Fibroblast of the conjunctiva (primary cell): ENCODE measurements at places on chromosomes 13 and 19.
A peak's percentile ranks its signal among the peaks of the same experiment; 100 is the strongest.

- DNase-seq = no peak
Observed at GRCh38 chr13:27659145-27659865, 37.6 kb downstream of the POLR1D start.

DNA sequence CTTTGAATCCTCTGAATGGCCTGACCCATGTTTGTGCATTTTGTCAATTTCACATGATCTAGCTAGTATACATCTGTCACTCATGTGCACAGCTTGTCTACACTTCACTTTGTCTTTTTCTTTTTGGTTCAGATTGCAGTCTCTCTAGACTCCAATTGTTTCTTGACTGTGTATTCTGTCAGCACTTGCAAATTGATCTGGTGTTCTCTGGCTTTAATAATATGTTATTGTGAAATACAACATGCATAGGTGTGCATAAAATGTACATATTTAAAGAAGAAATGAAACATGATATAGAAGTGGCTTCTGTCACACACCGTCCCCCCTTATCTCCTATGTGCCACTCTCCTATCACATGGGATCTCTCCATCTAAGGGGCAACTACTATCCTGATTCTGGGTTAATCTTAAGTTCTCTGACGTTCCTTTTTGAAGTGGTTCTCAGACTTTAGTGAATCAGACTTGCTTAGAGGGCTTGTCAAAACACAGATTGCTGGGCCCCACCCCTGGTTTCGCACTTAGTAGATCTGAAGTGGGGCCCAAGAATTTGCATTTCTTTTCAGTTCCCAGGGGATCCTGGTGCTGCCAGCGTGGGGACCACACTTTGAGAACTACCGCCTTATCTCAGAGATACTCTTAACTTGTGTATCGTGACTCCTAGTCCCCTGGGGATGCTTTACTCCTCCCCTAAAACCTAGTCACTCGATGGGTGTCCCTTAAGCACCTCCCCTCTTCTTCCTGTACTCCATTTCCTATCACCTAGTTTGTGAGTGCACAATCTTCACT is 5.8 kb downstream of the KRTDAP start:
- no peak for DNase-seq

DNA sequence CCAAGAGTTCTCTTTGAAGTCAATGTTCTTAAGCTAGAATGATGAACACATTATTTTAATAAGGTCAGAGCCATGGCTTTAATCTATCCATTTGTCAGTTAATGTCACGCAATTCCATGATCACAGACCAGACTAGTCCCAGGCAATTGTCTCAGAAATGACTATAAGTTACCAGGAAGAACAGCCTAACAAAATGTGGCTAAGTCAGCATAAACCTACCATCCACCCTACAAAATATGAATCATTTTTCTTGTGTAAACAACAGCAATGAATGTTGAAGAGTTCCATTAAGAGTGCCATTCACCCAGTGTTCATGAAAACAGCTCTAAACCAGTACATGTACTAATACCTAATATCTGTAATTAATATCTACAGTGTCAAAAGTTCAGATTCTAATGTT is 127.5 kb downstream of the KCTD12 start:
- DNase-seq = no peak

- no peak for DNase-seq
Observed at GRCh38 chr13:109665240-109665639, 121.1 kb downstream of the IRS2 start.

DNA sequence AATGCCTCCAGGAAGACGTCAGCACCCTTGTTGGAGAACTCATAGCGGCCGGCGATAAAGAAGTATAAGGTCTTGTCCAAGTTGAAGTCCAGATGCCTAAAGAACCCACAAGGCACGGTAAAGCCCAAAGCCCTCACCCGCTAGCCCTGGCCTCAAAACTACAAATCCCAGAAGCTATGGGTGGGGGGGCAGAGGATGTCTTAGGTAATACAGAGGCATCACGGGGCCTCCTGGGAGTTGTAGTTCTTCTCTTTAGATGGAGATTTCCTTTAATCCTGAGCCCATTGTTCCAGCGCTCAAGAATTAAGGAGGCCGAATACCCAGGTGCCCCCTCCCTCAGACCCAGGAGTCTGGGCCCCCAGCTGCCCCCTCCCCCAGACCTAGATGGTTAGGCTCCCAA is 10.8 kb downstream of the GYS1 start:
- no peak for DNase-seq

- no peak for DNase-seq
Observed at GRCh38 chr13:32179708-32180107, 135.5 kb downstream of the ZAR1L start.

- no peak for DNase-seq
Observed at GRCh38 chr13:107753291-107753690, 462.0 kb downstream of the LIG4 start.

DNA sequence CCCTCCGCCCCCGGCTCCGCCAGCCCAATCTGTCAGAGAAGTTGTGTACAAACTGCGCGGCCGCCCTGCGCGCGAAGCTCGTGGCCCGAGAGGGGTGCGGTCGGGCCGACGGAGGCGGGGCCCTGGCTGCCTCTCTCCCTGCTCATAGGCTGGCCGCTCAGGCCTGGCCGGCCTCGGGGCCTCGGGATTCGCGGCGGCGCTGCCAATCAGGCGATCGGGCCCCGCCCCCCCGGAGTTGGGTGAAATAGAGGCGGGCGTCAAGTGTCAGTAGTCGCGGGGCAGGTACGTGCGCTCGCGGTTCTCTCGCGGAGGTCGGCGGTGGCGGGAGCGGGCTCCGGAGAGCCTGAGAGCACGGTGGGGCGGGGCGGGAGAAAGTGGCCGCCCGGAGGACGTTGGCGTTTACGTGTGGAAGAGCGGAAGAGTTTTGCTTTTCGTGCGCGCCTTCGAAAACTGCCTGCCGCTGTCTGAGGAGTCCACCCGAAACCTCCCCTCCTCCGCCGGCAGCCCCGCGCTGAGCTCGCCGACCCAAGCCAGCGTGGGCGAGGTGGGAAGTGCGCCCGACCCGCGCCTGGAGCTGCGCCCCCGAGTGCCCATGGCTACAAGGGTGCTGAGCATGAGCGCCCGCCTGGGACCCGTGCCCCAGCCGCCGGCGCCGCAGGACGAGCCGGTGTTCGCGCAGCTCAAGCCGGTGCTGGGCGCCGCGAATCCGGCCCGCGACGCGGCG is at the start of gene KLF5:
TSS of gene KLF5 (plus strand) at position 270 of the 724 bp plus-strand sequence. CDS start at position 593, 323 bp downstream.
- DNase-seq = peak; percentile 76
